Amniotic stem cell (primary cell): ENCODE measurements at places on chromosomes 7 and 10.

- DNase-seq, result no peak
These were observed 46.9 kb downstream of the ZNRF2 start for GRCh38 chr7:30331338-30331737.

DNA sequence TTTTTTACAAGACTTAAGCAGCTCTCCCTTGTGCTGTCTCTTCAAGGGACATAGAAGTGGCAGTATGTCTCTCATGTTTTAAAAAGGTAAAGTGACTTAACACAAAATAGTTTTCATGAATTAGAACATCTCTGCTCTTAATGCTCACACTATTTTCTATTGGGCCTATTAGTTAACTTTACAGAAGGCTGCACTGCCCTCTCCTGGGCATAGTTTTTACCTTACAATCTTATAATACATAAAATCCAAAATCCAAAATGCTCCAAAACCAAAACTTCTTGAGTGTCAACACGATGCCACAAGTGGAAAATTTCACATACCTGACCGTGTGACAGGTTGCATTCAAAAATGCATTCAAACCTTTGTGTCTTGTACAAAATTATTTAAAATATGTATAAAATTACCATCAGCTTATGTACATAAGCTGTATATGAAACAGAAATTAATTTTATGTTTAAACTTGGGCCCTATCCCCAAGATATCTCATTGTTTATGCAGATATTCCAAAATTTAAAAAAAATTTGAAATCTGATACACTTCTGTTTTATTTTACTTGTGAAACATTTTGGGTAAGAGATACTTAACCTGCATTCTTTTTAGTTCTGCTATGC lies 25.8 kb downstream of the TES start:
- DNase-seq, result peak; percentile 45

DNA sequence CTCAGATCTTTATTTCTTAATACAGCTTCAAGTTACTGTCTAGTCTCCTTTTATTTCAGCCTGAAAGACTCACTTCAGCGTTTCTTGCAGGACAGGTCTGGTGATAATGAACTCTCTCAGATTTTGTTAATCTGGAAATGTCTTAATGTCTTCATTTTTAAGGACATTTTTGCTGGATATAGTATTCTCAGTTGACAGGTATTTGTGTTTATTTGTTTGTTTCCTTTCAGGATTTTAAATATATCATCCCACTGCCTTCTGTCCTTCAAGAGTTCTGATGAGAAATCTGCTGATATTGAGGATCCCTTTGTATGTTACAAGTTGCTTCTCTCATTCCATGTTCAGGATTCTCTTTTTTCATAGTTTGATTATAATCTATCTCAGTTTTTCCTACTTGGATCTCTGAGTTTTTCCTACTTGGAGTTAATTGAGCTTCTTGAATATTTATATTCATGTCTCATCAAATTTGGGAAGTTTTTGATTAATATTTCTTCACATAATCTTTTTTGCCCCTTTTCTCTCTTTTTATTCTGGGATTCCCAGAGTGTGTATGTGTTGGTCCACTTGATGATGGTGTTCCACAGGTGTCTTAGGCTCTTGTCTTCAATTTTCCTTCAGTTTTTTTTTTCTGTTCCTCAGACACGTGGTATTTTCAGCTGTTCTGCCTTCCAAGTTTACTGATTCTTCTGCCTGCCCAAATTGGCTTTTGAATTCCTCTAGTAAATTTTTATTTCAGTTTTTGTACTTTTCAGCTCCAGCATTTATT lies 49.9 kb downstream of the PTEN start:
- no peak for DNase-seq

DNA sequence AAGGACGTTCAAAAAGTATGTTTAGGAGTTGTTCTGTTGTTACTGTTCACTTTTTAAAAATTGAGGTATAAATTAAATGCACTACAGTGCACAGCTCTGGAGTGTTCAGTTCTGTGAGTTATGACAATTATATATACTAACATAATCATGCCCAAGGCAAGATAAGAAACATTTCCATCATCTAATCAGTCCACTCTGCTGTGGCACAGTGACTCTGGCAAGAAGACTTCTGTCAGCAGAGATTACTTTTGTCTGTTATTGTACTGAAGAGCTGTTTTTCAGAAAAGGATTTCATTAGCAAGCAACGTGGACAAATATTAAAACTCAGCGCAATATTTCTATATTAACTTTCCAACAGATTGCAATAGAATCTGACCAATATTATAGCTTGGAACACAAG lies 32.0 kb downstream of the ICA1 start:
- no peak for DNase-seq

- no peak for DNase-seq
These were observed 118.4 kb upstream of the INSYN2A start for GRCh38 chr10:127314797-127315196.

GRCh38 chr7:146116521-146117222 lies at the start of gene CNTNAP2:
CNTNAP2 (plus strand) TSS chr7:146116801; CDS start chr7:146116877, 76 bp downstream.
- peak; percentile 46 for DNase-seq

DNA sequence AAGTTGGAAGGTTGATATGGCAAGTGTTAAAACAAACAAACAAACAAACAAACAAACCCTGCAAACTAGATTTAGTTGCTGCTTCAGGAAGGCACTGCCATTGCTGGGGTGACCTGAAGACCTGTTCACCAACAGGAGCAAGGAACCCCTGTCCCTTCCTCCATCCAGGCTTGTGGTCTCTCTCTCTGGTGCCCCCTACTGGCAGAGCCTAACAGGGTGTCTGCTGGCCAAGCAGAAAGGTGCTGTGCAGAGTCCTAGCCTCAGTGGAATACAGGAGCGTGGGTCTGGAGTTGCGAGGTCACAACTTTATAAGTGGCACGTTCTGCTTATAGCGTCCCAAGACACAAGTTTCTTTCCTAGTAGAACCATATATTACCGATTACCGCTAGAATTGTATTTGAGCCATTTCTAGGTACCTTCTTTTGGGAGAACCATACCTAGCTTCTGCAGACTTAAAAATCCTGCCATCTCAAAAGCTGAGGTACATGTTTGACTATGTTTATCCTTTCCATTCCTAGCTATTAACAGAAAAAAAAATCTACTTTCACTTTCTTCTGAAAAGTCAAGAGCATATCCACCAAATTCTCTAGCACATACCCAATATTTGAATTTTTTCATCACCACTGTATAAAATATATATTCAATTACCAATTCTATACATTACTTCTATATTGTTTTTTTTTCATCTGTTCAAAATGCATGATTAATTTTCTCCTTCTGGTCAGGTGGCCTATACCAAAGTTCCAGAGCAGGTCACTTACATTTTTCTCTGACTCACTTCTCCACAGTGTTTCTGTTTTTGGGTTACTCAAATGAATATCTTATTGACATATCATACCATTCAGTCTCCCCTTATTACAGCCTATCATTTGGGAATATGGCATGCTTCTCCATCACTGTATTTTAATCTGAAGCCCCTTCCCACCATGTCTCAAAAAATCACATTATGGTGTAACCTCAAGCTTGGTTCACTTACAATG lies 29.1 kb upstream of the CALD1 start:
- DNase-seq, result no peak

GRCh38 chr7:48074204-48074654 lies 14.8 kb upstream of the UPP1 start:
- DNase-seq, result no peak

DNA sequence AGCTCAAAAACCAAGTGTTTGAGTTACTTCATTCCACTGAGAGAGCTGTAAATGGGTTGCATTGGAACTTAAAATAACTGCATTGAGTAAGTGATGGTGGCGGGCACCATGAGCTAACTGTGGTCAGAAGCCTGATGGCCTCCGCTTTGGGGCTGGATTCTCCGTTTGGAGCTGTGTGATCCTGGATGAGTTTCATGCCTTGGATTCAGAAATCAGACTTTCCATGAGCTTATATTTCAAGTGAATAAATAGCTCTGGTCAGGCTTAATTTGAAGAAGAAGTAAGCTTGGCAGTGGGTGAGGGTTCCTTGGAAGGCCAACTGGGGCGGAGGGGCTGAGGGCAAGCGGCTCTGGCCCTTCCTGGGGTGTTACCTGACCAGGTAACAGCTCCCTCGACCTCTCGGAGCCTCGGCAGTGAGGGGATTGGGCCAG lies 5.6 kb downstream of the HTRA1 start:
- DNase-seq, result no peak

GRCh38 chr10:12633776-12634620 lies 284.7 kb downstream of the CAMK1D start:
- no peak for DNase-seq

DNA sequence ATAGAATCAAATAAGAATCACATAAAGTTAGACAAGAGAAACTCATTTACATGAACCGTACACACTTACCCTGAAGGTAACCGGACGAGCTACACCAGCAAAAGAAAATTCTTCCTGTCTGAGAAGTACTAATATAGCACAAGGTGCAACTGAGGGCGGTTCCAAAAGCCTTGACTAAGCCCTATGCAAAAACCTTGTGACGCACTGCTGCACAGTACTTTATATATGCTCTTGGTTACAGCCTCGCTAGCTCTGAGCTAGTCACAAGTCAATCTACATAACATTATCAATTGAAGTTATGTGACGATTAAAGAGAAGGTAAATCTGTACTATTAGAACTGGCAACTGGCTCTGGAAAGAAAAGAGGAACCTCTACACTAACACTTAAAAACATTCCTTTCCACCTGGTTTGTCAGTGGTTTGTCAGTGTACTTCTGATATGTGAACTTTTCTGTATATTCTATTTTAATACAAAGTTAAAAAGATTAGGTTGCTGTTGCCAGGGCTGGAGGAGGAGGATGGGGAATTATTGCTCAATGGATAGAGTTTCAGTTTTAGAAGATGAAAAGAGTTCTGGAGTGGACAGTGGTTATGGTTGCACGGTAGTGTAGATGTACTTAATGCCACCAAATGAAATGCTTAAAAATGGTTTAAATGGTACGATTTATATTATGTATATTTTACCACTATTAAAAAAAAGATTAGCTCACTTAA lies 21.6 kb downstream of the NT5C3A start:
- no peak for DNase-seq

GRCh38 chr10:15176269-15176668 lies 7.8 kb upstream of the NMT2 start:
- no peak for DNase-seq

- DNase-seq, result no peak
These were observed 1.7 kb downstream of the AKR1B1 start for GRCh38 chr7:134457210-134457609.

DNA sequence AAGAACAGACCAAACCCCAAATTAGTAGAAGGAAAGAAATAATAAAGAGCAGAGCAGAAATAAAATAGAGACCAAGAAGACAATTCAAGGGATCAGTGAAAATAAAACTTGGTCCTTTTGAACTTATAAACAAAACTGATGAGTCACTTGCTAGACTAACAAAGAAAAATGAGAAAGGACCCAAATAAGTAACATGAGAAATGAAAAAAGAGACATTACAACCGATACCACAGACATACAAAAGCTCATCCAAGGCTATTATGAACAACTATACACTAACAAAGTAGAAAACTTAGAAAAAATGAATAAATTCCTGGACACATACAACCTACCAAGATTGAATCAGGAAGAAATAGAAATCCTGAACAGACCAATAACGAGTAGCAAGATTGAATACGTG lies 414.5 kb downstream of the HTR7 start:
- no peak for DNase-seq

DNA sequence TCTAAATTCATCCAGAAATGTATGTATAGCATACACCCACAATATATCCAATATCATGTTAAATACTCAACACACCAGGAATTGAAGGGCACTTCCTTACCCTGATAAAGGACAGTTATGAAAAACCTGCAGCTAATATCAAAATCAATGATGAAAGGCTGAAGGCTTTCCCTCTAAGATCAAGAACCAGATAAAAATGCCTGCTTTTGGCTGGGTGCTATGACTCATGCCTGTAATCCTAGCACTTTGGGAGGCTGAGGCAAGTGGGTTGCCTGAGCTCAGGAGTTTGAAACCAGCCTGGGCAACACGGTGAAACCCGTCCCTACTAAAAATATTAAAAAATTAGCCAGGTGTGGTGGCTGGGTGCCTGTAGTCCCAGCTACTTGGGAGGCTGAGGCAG lies 21.6 kb upstream of the UPP1 start:
- no peak for DNase-seq

DNA sequence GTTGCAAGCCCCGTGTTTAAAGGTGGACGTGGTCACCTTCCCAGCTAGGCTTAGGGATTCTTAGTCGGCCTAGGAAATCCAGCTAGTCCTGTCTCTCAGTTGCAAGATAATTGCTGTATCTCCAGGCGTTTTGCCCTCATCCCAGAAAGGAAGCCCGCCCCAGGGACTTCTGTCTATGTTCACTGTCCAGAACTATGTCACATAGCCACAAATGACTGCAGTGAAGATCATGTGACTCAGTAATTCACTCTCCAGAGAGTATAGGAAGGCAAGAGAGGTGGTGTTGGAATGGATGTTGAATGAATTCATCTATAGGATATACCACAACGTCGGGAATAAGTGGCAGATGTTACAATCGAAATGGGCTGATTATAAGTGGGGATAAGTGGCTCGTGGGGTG lies 349 bp upstream of the ERVW-1 start:
- no peak for DNase-seq

GRCh38 chr7:123711832-123712293 lies 36.9 kb downstream of the WASL start:
- no peak for DNase-seq

GRCh38 chr7:44638611-44639557 lies 32.5 kb downstream of the OGDH start:
- no peak for DNase-seq

DNA sequence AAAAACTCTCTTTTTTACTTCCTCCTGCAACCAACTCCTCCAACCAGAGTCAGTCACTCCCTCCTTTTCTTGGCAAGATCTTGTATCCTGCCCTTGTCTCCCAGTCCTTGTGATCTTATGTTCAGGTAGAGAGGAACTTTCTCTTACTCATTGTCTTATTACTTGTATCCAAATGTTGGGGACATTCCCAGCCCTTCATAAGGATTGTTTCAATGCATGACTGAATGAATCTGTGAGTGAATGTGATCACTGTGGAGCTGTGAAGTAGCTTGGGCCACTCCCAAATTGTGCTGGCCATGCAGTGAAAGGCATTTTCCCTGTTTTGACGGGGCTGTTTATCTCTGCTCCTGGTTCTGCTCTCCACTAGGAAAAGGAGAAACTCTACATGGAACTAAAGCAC lies 93.7 kb downstream of the CFAP58 start:
- DNase-seq, result no peak

- DNase-seq, result no peak
These were observed 59.0 kb downstream of the DOCK1 start for GRCh38 chr10:126964190-126964589.

DNA sequence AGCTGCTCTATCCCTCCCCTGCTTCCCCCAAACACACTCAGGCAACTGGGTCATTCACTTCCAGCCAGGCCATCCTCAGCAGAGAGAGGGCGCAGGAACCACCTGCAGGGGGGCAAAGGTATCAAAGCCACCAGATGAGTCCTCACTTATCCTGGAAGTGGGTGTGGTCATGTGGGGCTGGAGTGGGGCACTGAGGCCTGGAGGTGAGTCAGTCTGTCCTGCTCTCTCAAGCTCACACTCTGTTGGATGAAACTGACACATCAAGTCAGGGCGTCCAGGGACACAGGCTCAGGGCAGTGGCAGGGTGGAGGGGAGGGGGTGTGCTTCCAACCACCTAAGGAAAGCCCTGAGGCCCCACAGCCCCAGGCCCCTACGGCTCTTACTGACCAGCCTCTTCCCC lies 8.0 kb upstream of the ELFN1 start:
- DNase-seq, result no peak
